Activated naive CD8-positive, alpha-beta T cell treated with anti-CD3 and anti-CD28 coated beads for 36 hours (primary cell): ENCODE measurements at places on chromosomes 5 and 9.

DNA sequence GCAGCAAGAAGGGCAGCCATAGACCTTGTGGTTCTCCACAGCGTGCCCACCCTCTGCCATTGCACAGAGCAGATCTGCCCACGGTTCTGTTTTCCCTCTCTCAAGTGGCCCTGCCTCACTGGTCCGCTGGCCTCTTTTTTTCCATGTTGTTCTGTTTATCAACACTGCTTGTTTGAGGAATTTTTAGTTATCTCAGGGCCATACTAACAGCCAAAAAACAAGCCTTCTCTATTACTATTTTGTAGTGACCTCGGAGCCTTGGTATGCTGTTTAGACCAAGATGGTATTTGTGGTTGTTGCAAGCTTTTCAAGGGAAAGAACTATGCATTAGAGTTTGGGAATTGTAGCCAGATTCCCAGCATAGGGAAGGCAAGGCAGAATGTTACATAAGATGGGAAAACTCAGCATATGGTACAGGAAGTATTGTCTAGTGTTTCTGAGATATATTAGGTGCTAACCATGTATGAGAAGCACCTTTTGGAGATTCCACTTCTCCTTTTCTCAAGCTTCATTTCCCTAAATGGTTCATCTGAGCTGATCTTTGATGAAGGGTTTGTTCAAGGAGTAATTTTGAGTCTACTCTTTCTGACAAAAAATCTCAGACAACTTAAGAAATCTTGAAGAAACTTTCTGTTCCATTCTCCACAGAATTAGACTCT lies 54.3 kb downstream of the NUP214 start:
- no peak for DNase-seq
- peaks cover 2% of the 10 kb centered on the region for H3K4me1 ChIP-seq
- H3K36me3 ChIP-seq: peaks cover 27% of the 10 kb centered on the region
- H3K27me3 ChIP-seq: no peaks in the 10 kb centered on the region
- no peak overlapping the region for H3K4me3 ChIP-seq
- H3K27ac ChIP-seq: no peak overlapping the region

DNA sequence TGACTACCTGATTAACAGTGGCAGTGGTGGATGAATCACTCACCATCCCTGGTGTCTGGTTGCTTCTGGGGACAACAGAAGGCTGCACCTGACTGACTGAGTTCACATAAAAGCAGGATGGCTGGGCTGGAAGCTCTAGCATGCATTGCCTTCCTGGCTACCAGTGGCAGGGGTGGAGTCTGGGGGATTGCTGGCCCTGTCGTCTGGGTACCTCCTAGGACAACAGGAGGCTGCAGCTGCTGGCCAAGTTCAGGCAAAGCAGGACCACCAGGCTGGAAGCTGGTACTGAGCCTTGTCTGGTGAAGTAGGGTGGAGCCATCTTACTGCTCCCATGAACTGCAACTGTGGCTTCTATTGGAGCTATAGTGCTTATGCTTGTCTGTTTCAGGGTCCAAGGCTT lies 480.8 kb upstream of the CTNND2 start:
- H3K27me3 ChIP-seq: no peaks in the 10 kb centered on the region
- no peak overlapping the region for H3K4me3 ChIP-seq
- no peaks in the 10 kb centered on the region for H3K36me3 ChIP-seq
- DNase-seq: no peak
- no peaks in the 10 kb centered on the region for H3K4me1 ChIP-seq
- no peak overlapping the region for H3K27ac ChIP-seq

DNA sequence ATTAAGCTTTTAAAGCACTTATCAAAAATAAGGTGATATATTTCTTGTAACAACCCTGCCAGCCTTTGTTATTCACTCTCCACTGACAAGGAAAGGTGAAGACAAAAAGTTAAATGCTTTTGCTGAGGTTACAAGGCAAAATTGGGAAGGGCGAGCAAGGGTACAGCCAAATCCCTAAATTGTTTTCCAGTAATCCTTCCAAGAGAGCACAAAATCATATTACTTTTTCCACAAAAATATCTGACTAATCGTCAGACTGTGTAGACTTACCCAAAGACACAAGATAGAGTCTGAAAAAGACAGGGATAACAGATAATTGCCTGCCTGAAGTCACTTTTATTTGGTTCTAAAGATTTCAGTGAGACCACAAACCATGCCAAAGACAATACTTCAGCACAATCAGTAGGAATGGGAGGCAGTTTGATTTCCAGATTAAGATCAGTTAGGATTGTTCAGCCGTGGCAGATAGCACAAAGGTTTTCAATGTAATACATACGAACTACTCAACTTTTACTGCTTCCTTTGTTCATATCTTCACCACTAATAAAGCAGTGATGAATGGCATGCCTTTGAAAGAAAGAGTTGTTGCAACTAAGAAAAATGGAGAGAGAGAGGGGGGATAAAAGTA lies 383.8 kb upstream of the TUSC1 start:
- no peak for DNase-seq
- H3K36me3 ChIP-seq: no peaks in the 10 kb centered on the region
- no peaks in the 10 kb centered on the region for H3K4me1 ChIP-seq
- no peak overlapping the region for H3K27ac ChIP-seq
- H3K27me3 ChIP-seq: no peaks in the 10 kb centered on the region

- H3K27me3 ChIP-seq: peaks cover 8% of the 10 kb centered on the region
- no peak overlapping the region for H3K4me3 ChIP-seq
- H3K27ac ChIP-seq: no peak overlapping the region
- peaks cover 3% of the 10 kb centered on the region for H3K4me1 ChIP-seq
- DNase-seq: no peak
Measured at GRCh38 chr5:135430135-135430437, 17.1 kb downstream of the DCANP1 start.
